ENCODE measurements at places on chromosomes 5 and 9. TPM values are rescaled to one million over a fixed set of nuclear protein-coding genes. Genes with fewer than 3 reads are reported as not detected.

The MAMDC4 gene
- 6.3 TPM for total RNA-seq

The GRXCR2 gene
- total RNA-seq, result not detected

The ADAMTSL1 gene
- not detected for total RNA-seq

The HTR1A gene
- total RNA-seq, result not detected

The IL17B gene
- not detected for total RNA-seq

The KYAT1 gene
- 6.1 TPM for total RNA-seq

The RFK gene
- total RNA-seq, result 33.2 TPM

The FAM153A gene
- total RNA-seq, result not detected

The MEIKIN gene
- not detected for total RNA-seq

The FGF10 gene
- not detected for total RNA-seq

The CYLC2 gene
- total RNA-seq, result not detected

The GLRA1 gene
- not detected for total RNA-seq

The NOXA1 gene
- 3.7 TPM for total RNA-seq

The GABRG2 gene
- not detected for total RNA-seq

The SLC45A2 gene
- not detected for total RNA-seq

The RLN1 gene
- not detected for total RNA-seq

Measured in Panc1 (cell line).